Activated T-helper 1 cell treated with Interleukin-2 at 50 U/mL for 16 hours (primary cell): ENCODE measurements at places on chromosomes 2 and 18.

DNA sequence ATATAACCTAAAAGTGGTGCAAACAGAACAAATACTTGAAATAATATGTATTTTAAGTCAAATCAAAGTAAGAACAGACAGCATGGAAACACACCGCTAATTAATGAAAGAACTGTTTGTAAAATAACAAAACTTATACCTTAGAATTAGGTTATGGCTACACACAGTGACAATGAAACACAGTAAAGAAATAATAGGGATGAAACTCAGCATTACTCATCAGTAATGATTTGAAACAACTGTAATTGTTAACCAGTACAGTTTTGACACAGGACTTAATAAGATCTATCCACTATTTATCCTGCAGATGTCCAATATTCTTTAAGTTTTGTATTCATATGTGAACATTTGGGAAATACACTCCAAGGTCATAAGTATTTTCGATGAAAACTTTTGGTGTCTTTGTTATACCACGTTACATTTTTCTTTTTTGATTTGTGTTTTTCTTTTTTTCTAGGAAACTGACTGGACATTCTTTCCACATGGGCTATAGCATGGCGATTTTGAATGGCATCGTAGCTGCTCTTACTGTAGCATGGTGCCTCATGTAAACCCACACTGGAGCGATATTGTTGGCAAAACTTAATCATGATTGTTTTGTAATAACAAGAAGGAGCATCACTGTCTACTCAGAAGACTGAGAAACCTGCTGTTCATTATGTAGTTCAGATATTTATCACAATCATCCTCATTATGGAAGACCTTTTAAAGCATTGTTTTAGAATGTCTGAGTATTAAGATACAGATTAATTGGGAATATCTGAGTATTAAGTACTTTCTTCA lies 41.1 kb downstream of the ARL6IP6 start:
- no peak for DNase-seq

- no peak for DNase-seq
Measured at GRCh38 chr2:134782792-134783191, 55.6 kb upstream of the ACMSD start.

DNA sequence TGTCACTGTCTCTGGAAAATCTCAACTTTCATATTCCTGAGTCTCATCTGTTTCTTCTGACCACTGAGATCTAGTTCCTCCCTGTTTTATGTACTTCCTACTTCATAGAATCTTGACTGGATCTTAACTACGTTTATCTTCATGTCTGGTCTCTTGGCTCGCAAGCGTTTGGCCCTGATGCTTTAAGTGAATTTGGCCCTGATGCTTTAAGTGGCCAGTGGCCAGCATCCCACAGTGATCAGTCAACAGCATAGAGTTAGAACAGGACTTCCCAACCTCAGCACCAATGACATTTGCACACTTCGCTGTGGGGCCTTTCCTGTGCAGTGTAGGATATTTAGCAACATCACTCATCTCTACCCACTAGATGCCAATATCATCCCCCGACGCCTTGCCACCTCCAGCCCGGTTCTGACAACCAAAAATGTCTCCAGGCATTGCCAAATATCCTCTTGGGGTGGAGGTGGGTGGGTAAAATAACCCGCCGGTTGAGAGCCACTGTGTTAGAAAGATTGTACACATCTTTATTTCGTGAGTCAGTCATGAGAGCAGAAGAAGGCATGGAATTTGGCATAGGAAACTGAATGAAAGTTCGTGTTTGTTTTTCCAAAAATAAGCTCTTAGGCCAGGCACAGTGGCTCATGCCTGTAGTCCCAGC lies 12.2 kb downstream of the TM4SF20 start:
- no peak for DNase-seq

GRCh38 chr2:100683231-100683630 lies 120.4 kb downstream of the PDCL3 start:
- DNase-seq: no peak

DNA sequence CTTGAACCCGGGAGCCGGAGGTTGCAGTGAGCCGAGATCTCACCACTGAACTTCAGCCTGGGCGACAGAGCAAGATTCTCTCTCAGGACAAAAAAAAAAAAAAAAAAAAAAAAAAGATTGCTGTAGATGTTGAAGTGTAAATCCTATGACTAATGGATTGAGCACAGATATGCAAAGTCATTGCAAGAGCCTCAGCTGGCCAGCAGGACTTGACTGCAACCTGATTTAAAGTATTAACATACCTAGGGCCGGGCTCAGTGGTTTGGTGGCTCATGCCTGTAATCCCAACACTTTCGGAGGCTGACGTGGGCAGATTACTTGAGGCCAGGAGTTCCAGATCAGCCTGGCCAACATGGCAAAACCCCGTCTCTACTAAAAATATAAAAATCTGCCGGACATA lies 103.4 kb upstream of the MSH2 start:
- no peak for DNase-seq

- no peak for DNase-seq
Measured at GRCh38 chr2:142478206-142478605, 347.4 kb upstream of the LRP1B start.

GRCh38 chr18:12883372-12883683 lies 709 bp downstream of the PTPN2 start:
- peak; percentile 10 for DNase-seq

GRCh38 chr18:50127516-50128210 lies 67.3 kb downstream of the MYO5B start:
- no peak for DNase-seq

DNA sequence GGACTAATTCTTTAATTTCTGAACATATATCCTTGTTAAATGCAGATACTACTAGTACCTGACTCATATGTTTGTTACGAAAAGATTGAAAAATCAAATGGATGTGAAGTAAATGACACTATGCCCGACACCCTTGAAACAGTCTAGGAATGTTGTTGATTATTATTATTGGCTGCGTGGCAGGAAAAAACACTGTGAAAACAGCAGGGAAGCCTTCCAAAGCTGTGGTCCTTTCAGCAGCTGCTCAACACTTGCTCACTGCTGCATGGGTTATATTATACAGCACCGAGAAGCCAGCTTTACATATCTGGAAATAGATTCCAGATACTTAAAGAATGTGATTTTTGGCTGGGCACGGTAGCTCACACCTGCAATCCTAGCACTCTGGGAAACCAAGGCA lies 26.5 kb downstream of the CRYGD start:
- no peak for DNase-seq

DNA sequence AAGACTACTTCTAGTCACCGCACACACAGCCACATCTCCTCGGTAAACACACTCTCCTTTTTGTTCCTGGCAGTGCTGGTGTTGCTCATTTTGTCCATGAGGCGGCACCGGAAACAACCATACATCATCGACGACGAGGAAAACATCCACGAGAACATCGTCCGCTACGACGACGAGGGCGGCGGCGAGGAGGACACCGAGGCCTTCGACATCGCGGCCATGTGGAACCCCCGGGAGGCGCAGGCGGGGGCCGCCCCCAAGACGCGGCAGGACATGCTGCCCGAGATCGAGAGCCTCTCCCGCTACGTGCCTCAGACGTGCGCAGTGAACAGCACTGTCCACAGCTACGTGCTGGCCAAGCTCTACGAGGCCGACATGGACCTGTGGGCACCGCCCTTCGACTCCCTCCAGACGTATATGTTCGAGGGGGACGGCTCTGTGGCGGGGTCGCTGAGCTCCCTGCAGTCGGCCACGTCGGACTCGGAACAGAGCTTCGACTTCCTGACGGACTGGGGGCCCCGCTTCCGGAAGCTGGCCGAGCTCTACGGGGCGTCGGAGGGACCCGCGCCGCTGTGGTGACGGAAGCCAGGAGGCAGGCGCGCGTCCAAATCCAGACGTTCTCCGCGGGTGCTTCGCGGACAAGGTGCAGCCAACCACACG lies 221.0 kb downstream of the CDH20 start:
- no peak for DNase-seq

GRCh38 chr18:56423626-56424025 lies 214.8 kb downstream of the TXNL1 start:
- DNase-seq: no peak

DNA sequence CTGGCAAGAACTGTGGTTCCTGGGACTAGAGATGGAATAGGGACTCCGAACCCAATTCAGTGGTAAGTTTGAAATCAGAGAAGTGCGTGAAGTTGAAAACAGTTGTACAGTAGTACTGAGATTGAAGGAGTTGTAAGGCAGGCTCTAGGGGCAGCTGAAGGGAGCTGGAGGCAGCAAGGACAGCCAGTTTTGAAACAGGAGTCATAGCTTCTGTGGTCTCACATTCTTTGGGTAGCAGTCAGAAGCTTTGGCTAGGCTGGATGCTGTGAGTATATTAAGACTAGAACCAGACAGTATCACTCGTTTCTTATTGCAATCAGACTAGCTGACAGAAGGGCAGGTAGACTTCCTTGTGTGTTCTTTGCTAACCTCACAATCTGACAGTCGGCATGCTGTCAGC lies 64.5 kb upstream of the ADAM23 start:
- DNase-seq: no peak

GRCh38 chr2:208984376-208985090 lies 439.3 kb upstream of the MAP2 start:
- DNase-seq: no peak

DNA sequence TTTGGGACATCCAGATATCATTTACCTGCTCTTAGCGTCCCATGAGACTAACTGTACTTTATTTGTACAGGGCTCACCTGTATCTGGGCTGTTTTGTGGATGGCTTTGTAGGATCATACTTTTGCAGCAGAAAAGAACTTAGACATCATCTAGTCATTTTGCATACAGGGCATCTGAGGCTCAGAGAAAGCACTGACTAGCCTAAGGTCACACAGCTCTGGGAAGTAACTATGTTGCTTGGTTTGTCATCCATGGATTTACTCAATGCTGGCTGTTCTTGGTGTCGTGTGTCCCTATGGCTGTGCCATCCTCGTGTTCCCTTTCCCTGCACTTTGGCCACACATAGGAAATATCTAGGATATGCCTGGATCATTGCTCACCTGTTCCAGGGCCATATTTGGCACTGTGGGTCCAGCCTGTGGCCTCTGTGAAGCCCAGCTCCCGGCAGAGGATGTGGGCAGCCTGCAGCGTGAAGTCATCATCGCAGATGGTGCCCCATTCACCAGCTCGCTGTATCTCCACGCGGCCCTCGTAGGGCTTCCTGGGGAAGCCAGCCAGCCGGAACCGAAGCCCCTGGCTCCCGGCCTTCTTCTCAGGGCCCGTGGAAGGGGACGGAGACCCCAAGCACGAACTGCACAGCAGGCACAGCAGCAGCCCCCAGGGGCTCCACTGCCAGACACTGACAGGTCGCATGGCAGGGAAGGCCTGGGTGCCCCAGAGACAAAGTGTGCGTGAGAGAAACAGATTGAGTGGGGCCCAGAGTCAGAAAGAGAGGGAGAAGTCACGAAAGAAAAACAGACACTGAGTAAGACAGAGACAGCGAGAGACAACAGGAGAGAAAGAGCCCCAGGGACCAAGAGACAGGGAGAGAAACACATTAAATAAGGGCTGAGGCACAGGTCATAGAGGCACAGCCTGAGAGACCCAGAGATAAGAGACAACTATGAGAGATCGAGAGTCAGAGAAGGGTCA lies 1.5 kb downstream of the LOXL3 start:
- no peak for DNase-seq

GRCh38 chr18:212780-213179 lies 54.4 kb downstream of the USP14 start:
- no peak for DNase-seq

DNA sequence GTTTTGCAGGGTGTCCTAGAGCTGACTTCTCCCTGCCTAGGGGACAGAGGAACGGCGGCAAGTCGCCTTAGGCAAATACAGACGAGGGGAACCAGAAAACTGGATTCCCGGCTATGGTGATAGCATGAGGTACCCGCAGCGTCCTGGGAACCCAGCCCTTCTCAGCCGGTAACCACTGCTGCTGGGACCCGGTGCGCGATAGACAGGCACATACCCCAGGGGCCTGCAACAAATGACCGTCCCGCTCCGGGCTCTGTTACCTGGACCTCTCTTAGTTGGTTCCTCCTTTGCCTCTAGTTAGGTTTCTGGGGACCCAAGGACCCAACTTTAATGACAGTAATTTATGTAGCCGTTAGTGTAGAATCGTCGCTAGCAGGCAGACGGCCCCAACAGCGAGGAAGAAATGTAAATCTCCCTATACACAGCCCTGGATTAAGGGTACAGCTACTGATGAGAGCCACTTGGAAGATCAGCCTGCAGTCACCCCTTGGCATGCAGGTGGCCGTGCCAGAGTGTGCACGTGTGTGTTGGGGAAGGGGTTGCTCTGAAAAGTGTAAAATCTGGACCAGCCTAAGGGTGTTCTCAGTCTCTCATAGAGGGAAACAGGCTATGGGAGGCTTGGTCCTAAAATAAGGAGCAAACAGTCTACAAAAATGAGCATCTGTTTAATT lies 819 bp upstream of the SERPINE2 start:
- DNase-seq: no peak

- no peak for DNase-seq
Measured at GRCh38 chr18:11070593-11070992, 78.8 kb downstream of the PIEZO2 start.

GRCh38 chr2:166384774-166385173 lies 9.0 kb upstream of the SCN9A start:
- no peak for DNase-seq

- no peak for DNase-seq
Measured at GRCh38 chr18:63887424-63887823, at the start of gene SERPINB2. Gene SERPINB2 (plus strand): TSS chr18:63887705. CDS start chr18:63891445, 3,740 bp downstream.

DNA sequence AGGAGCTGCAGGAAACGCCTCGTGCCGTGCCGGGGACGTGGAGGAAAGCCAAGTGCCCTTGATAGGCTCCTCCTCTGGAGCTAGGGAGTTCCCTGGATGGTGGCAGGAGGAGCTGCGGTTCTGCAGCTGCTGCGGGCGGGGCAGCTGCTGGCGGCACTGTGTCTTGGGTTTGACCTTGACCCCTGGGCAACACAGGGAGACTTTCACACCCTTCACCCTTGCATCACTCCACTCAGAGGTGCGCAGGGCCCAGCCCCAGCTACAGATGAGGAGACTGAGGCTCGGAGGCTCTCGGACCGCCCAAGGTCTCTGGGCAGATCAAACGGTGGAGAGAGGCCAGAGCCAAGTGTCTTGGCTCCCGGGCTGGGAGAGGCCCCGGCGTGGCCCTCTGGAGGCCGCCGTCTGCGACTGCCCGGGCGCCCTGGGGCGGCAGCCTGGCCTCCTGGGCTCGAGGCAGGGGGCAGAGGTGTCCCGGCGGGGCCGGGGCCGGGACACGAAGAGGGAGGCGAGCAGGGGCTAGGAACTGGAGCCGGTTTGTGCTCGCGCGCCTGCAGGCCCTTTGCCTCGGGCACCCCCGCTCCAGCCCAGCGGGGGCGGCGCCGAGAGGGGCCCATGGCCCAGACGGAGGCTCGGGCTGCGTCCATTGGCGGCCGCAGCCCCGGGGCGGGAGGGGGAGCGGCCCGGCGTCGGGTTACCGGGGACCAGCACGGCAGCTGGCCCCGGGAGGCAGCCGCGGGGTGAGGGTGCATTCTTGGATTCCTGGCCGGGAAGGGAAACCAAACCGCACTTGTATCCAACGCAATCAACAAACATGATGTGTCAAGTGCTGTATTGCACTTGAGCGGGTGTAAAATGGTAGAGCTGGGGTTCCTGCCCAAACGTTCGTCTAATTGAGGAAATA lies 129.6 kb upstream of the SLC1A4 start:
- DNase-seq: no peak

DNA sequence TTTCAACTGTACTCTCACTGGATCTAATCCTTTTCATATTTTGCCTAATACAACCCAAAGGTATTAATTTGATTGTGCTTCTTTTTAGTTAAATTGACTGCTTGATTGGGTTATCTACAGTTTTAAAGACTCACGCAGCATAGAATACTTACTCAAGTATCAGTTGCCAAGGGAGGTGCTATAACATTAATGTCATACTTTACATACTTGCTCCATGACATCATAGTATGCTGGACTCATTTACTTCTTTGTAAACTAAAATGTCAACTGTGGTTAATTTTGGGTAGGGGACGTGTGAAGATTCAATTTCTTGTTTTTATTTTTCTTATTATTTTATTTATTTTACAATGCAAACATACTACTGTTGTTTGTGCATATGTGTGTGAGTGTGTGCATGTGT lies 716.2 kb upstream of the VRK2 start:
- DNase-seq: no peak
